ENCODE measurements at places on chromosomes 1 and 21.
A peak's percentile ranks its signal among the peaks of the same experiment; 100 is the strongest.

GRCh38 chr1:87392248-87393192 lies 63.8 kb downstream of the LMO4 start:
- no peak for DNase-seq

- no peak for DNase-seq
These were observed 218.3 kb upstream of the HOOK1 start for GRCh38 chr1:59596432-59596831.

- DNase-seq, result no peak
These were observed 3.6 kb downstream of the NECAP2 start for GRCh38 chr1:16443975-16444770.

DNA sequence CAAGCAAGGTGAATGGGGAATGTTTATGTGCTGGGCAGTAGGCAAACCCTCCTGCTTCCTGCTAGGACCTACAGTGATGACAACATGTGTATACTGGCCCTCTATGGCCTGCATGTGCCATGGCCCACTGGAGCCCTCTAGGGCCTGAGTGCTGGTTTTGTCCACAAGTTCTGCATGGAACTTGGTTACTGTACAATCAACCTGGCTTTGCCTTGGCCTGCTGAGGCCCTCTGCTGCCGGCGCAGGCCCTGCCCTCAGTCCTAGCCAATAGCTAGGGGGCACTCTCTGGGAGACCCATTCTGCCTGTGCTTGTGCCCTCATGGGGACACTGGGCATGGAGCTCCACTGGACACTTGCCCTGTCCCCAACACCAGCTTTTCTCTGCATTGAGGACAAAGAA lies 138.6 kb upstream of the NGF start:
- DNase-seq, result no peak

DNA sequence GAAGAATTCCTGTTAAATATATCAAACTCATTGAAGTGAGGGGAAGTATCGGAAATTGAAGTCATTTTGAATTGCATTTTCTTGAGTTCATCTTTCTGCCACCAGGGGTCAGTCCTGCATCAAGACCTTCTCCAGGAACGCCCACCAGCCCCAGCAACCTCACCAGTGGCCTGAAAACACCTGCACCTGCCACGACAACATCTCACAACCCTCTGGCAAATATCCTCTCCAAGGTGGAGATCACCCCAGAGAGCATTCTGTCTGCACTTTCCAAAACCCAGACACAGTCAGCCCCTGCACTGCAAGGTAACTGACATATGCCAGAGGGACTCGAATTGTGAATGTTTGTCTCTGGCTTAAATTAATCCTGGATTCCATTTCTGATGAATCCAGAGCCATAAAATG lies 22.8 kb upstream of the TARS2 start:
- peak; percentile 82 for DNase-seq

GRCh38 chr1:209455661-209456358 lies 127.7 kb upstream of the CAMK1G start:
- no peak for DNase-seq
